ENCODE measurements at places on chromosomes 5 and 9. TPM values are rescaled to one million over a fixed set of nuclear protein-coding genes. Genes with fewer than 3 reads are reported as not detected.

DNA sequence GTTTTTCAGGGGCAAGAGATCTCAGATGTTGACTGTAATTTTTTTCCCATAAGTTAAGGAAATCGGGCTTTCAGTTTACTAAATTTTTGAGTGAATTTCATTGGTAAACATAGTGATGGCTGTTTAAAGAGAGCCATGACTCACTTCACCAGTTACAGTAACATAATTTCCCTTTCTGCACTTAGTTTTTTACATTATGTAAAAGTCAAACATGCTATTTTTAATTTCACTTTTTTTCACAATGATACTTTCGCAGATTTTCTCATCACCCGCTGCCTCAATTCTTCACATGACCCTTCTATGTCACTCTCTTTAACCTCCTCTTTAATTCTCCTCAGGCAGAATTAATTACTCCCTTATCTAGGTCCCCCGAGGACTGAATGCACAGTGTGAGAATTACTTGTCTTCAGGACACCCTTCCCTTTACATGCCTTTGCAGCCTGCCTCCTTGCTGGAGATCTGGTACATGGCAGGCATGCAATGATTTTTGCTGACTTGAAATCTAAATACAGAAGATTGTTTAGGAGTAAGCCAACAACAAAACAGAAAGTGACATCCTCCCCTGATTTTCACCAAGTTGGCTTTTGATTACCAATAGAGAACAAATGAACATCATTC lies 217.5 kb upstream of the S1PR3 start:
- no peak for DNase-seq

- DNase-seq: no peak
Observed at GRCh38 chr5:164356790-164357189, 851.4 kb downstream of the MAT2B start.

GRCh38 chr9:88741335-88741734 lies 206.4 kb downstream of the NXNL2 start:
- no peak for DNase-seq

The RECK gene
- total RNA-seq: 30.3 TPM

The SPATA31E1 gene
- not detected for total RNA-seq

All from posterior vena cava (tissue), 2 donors.